ENCODE measurements at places on chromosomes 6 and 20.

GRCh38 chr6:111780393-111780792 lies 92.9 kb downstream of the FYN start:
- DNase-seq = no peak

GRCh38 chr6:138229663-138230179 lies 11.4 kb upstream of the PBOV1 start:
- DNase-seq = no peak

DNA sequence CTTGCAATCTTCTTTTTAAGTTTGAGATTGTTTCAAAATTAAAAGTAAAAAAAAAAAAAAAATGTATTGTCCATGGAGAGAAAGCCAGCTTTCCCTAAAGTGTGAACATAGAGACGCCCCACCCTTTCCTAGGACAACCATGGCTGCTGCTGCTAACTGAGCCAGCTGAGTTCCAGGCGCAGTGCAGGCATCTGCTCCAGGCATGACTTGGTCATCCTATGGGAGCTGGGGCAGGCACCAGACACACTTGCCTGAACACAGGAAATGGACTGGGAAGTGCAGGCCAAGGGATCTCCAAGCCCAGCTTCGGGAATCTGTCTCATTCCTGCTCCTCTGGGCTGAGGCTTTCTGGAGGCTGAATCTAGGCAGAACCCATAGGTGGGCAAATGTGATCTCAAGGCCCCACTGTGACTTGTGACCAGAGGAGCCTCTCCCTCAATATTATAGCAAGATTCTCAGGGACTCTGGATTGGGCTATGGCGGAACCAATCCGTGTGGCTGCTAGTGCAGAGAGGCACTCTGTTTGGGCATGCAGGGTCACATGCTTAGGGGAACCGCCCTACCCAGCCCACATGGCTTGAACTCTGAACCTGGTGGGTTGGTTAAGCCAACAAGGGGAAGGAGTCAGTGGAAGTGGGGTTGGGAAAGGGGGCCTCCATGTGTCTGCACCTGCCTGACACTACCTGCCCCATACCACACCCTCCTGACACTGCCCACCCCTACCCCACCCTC lies 138.2 kb upstream of the CST7 start:
- peak; percentile 25 for DNase-seq

DNA sequence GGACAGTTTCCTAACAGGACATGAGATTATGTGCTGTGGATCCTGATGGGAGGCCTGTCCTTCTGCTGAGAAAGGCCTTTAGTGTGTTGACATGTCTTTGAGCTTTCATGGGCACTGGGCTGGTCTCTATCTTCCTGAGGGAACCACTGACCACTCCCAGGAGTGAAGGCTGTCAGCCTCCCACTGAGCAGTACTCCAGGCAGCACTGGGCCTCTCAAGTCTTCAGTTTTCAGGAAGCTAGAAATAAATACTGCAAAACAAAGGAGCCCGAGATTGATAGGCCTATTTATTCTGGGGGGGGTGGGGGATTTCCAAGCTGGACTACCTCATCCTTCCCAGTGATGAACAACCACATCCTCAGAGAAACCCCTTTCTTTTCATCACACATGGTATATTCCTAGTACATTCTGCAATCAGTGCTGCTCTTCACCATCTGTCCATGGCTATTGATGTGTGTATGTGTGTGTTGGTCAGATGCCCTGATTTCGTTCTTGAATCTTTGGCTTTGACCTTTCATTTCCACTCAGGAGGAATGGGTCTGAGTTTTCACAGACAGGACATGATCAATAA lies 180.9 kb upstream of the SPTLC3 start:
- DNase-seq = no peak

- no peak for DNase-seq
Observed at GRCh38 chr20:23294166-23294565, 56.4 kb upstream of the NXT1 start.

DNA sequence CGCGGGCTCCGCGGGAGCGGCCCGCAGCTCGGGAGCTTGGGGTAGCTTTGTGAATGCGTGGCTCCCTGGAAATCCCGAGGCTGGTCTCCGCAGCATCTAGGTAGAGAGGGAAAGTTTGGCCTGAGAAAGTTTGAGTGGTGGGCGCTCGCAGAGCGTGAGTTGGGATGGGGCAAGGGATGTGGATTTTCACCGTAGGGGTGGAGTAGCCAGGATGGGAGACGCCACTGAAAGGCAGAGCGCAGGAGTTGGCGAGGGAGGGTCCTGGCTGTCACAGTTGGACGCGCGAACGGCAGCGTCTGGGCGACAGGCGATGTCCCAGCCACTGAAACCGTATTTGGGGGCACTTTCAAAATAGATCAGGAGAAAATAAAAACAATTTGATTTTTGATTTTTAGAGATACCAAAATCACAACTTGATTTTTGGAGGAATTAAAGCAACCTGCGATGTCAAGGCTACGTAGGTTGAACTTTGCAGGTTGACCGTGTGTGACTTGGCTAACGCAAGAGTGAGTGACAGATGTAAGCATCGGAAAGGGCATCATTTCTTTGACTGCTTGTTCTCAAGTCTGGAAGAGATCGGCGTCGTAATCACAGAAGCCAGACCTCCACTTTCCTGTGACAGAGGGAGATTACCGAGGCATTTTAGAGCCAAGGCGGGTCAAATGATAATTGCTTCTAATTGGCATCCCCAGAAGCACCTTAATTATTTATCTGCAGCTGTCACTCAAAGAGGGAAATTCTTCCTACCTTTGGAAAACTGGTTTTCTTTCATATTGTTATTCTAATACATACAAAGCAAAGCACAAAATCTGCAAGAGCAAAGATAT lies 646 bp downstream of the HEY2 start:
- DNase-seq = no peak

DNA sequence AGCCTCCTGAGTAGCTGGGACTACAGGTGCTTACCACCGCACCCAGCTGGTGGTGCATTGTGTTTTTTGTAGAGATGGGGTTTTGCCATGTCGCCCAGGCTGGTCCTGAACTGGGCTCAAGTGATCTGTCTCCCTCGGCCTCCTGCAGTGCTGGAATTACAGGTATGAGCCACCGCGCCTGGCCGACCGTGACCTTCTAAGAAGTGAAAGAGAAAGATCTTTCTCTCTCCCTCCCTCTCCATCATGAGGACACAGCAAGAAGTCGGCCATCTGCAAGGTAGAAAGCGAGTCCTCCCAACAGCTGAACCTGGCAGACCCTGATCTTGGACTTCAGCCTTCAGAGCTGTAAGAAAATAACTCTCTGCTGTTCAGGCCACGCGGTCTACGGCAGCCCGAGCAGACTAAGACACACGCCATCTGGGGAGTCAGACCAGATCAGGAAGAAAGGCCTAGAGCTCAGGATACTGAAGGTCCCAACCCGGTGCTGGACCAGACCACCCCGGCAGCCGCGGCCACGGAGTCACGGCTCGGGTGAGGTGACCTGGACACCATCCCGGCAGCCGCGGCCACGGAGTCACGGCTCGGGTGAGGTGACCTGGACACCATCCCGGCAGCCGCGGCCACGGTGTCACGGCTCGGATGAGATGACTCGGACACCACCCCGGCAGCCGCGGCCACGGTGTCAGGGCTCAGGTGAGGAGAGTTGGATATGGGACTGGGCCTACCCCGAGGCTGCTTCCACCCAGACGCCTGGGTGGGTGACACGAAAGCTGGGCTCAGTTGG lies 9.6 kb downstream of the GMEB2 start:
- no peak for DNase-seq

DNA sequence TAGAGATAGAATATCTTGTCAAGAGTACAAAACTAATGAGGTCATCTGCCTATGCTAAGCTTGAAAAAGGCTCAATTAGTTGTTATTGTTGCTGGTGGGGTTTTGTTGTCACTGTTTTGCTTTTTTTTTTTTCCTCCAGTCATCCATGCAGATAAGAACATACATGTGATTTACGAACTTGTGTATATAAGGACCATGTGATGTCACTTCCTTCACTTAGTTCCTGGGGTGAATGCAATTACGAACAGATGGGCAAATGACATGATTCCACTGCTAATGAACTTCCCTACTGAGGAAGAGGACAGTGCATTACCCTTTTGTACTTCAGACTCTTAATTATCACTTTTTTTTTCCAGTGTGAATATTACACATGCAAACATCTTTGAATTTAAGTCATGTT lies 1175.3 kb upstream of the GJE1 start:
- no peak for DNase-seq

DNA sequence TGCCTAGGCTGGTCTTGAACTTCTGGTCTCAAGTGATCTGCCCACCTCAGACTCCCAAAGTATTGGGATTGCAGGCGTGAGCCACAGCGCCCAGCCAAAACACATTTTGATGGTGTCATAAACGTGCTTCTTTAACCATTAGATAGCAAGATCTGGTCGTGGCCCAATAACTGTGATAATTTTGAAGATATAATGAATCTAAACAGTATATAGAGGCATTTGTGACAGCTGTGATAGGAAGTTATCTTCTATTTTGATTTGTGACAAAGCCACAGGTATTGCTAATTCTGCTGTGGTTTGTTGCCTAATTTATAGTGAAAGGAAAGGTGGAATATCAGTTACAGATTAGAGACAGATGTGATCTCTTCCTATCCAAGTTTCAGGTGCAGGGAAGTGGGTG lies 695 bp upstream of the OXT start:
- no peak for DNase-seq

DNA sequence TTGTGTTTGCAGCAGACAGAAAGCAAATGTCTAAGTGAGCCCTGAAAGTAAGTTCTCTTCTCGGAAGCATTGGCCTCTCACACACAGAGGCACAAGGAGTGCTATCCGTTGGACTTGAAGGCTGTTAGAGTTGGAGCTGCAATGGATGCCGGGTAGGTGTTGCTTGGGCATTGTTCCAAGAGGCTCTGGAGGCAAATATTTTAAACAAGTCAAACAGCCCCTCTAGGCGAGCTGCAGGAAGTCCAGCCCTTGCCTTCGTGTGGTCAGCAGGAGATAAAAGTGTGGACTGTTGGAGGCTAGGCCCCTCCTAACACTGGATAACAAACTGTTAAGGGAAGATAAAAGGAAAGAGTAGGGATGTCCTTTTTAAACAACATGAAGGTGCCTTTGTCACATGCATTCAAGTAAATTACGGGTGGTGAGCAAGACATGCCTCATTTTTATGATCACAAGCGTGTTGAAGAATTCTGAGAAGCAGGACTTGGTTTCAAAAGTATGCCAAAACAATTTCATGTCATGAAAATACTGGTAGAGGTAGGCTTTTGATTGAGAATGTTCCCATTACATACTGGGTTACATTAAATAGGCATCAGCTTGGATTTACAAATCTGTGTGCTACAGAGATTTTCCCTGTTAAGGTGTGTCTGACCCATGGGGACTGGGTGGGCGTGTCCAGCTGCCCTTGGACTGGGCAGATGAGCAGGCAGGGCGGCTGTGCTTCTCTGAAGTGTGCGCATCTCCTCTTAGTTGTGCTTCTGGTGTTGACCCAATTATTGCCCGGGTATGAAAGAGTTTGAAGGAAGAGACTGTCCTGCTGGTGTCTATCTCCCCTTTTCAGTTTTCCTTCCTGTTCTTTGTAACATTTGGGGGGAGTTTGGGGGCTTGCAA lies 57.5 kb downstream of the RREB1 start:
- peak; percentile 32 for DNase-seq

GRCh38 chr6:119562168-119562567 lies 212.6 kb upstream of the MAN1A1 start:
- DNase-seq = no peak

GRCh38 chr6:170174771-170175643 lies 115.9 kb downstream of the DLL1 start:
- no peak for DNase-seq

DNA sequence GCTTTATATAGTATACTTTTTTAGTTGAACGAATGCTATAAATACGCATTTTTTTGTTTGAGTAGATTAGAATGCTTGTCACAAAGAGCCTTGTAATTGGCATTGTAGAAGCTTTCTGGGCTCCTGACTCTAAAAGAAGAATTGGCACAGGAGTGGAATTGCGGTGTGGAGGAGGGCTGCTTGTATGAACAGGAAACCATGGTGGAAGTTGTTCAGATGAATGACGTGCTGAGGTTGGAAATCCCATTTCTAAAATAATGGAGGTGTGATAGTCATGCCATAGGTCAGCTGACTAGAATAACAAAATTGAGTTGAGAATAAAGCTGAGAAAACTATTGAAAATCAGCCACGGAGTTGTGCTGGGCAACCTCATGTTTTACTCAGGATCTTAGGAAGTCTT lies 174.9 kb downstream of the QKI start:
- no peak for DNase-seq

GRCh38 chr6:110882824-110883554 lies 8.4 kb downstream of the AMD1 start:
- DNase-seq = no peak

DNA sequence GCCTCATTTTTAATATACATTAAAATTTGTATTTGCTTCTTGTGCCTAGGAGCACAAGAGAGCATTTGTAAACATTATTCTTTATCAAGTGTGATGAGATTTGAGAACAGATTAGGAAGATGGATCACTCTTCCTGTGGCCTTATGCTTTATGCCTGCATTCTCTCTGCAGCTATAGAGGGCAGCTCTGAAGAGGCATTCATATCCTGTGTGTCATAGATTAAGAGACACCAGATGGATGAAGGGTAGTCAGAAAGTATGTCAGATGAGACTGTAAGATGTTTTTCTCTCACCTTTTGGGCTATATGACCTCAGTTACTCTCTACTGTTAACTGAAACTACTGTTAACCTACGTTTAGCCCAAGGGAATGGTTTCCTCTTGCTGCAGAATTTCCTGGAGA lies 61.4 kb downstream of the DNAH8 start:
- DNase-seq = peak; percentile 79

- no peak for DNase-seq
Observed at GRCh38 chr20:6333110-6333509, 210.3 kb upstream of the FERMT1 start.

DNA sequence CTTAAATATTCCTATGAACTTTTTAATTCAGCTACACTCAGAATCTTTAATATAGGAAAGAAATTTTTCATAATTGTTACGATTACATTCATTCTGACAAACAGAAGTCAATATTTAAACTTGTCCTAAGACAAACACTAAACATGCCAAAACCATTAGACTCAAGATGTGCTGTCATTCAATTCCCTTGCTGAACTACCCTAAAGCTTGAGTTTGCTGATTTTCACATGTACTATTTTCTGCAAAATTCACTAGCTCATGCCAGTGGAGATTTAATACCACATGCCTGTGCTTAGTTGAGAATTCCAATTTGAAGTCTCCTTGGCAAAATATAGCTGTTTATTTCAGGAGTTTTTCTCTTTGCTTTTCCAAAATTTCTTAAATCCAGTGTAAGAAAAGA lies 448.0 kb downstream of the COL12A1 start:
- no peak for DNase-seq

- no peak for DNase-seq
Observed at GRCh38 chr20:20229595-20229994, 138.3 kb upstream of the INSM1 start.

GRCh38 chr6:148250975-148251685 lies 91.5 kb upstream of the SASH1 start:
- peak; percentile 59 for DNase-seq
